HT1080 (cell line): ENCODE measurements at places on chromosomes 11 and 22. TPM values are rescaled to one million over a fixed set of nuclear protein-coding genes. Genes with fewer than 3 reads are reported as not detected.
A peak's percentile ranks its signal among the peaks of the same experiment; 100 is the strongest.

ACTN3 gene
- total RNA-seq = not detected in 2 replicates

FGF4 gene
- total RNA-seq = not detected in 2 replicates

BTBD18 gene
- total RNA-seq = not detected in 2 replicates

GRAP2 gene
- 0.26 and 0.33 TPM in 2 replicates for total RNA-seq

CDC42EP2 gene
- total RNA-seq = 35.3 and 42.7 TPM in 2 replicates

NXPE1 gene
- not detected in 2 replicates for total RNA-seq

DNA sequence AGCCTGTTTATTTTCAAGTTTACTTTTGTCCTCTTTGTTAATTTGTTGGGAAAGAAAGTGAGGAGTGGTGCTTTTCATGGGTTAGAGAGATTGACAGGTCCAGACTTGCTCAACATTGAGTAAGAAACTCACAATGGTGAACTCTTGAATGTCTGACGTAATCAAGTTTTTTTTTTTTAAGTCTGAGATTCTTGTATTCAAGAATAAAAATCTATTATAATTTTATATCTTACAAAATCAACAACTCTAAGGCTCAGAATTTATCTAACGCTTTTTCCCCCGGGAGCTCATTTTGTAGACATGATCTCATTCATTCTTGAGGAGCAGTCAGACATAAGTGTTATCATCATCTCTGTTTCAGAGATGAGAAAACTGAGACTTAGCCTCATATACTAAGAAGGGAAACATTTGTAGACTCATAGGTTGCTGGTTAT is 39.1 kb upstream of the SPTBN2 start:
- no peak for DNase-seq

DNA sequence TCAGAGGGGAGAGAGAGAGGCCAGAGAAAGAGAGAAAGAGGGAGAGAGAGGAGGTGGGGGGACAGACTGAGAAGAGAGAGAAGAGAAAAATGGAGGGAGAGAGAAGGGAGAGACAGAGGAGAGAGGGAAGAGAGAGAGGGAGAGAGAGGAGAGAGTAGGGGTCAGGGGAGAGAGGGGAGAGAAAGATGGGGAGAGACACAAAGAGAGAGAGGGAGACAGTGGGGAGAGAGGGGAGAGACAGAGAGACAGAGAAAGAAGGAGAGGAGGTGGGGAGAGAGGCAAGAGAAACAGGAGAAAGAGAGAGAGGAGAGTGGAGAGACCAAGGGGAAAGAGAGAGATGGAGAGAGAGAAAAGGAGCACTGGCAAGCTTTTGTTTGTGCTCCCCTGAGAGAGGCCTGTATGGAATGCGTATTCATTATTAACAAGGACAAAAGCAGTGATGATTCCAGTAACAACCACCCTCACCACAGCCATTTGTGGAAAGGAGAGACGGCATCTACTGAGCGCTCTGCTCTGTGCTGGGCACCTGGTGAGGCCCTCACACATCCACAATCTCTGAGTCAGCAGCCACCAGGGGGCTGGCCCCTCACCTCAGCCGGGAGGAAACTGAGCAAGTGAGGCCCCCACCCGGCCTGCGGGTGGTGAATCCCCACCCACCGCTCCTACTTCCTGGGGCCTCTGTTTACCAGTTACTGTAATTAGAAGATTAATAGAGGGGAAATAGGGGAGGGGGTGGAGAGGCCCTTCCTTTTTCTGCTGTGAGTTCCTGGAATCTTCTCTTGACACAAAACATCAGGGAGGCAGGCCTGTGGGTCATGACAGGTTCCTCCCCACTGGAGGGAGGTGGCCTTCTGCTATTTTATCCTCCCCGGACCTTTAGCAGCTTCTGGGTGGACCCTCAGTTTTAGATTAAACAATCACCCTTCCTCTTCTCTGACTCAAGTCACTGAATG is 14.6 kb upstream of the MIAT start:
- DNase-seq = no peak

- DNase-seq = no peak
These were observed 115.7 kb downstream of the ENTHD1 start for GRCh38 chr22:39777716-39778454.

GRCh38 chr11:121520243-121521144 is 67.7 kb upstream of the SORL1-AS1 start:
- peak; percentile 62 for DNase-seq

DNA sequence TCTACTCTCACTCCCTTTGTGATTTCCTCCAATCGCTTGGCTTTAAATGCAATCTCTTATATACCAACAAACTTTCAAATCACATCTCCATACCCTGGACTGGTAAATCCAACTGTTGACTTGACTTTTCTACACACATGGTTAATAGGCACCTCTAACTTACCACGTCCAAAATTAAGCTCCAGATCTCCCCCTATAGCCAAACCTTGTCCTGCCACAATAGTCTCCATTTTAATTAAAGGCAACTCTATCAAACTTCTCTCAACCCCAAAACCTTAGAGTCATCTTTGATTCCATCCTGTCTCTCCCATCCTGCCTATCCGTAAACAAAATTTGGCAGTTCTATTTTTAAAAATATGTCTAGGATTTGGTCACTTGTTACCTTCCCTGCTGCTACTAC is 141.8 kb upstream of the DDI1 start:
- DNase-seq = no peak

DNA sequence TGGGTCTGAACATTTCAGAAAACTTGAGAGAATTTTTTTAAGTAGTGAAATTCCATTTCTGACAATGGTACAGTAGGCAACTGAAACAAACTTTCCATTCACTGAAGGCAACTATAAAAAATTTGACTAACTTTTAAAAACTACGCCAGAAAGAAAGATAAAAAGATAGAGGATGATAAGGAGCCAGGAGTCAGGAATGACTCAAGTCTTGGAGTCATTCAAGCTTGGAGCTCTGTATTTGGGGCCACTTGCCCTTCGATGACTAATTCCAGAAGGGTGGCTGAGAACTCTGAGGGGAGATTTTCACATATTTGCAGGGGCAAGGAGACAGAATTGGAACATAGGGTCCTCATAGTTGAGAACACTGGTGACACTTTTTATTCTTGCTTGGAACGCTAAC is 1083.2 kb upstream of the CNTN5 start:
- DNase-seq = peak; percentile 17

GRCh38 chr11:57378186-57378585 is 2.8 kb downstream of the PRG3 start:
- DNase-seq = no peak

DNA sequence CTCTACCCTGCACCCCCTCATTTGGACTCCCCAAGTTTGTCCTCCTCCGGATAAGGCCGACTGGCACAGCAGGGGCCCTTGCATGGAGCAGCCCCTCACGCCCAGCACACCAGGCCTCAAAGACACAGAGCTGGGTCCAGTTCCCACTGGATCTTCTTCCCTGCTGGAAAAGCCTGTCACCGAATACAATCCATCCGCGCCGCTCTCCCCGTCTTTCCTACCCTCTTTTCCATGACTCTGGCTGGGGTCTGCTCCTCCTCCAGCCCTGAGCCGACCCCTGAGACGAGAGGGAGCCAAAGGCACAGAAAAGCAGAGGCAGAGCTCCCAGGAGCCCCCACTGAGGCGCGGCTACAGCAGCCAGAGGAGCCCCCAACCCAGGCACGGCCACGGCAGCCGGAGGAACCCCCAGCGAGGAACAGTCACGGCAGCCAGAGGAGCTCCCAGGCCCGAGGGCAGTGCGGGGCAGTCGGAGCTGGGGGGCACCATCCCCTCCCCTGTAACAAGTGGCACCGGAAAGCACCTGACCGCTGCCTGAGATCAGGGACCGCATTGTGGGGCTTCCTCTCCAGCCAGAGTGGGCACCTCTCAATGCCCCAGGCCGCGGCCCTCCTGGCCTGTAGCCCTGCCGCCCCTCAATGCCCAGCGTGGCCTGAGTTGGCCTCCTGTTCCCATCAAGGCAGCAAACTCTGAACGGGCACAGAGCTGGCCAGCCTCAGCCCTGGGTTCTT is 12.0 kb downstream of the ALG12 start:
- no peak for DNase-seq

DNA sequence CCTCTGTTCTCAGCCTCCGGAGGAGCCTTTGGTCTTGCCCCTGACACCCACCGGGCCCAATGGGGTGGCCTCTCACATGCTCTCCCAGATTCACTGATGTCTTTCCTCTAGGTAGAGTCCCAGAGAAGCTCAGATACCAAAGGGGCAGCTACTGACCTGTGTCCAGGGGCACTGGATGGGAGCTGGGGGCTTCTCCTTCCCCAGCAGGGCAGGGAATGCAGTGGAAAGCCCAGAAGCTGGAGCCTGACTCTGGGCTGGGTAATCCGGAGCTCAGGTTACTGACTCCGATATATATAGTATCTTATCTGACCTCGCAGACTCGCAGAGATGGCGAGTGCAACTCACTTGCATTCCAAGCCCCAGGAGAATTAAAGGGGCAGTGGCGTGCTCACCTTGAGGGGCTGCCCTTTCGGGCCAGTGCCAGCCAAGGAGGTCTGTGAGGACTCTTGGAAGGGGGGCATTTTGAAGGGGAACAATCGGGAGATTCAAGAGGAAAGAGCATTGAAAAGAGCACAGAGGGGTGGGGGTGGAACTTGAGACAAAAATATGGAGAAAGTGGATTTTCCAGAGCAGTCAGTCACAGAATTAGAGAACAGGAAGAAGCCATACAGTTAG is 2.5 kb downstream of the USP2 start:
- no peak for DNase-seq

- DNase-seq = peak; percentile 1
These were observed 559.1 kb downstream of the FAM181B start for GRCh38 chr11:82174610-82175009.

DNA sequence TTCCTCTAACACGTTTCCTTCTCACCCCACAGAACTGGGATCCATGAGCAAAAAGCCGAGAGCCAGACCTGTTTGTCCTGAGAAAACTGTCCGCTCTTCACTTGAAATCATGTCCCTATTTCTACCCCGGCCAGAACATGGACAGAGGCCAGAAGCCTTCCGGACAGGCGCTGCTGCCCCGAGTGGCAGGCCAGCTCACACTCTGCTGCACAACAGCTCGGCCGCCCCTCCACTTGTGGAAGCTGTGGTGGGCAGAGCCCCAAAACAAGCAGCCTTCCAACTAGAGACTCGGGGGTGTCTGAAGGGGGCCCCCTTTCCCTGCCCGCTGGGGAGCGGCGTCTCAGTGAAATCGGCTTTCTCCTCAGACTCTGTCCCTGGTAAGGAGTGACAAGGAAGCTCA is 24.0 kb downstream of the CD5 start:
- no peak for DNase-seq

DNA sequence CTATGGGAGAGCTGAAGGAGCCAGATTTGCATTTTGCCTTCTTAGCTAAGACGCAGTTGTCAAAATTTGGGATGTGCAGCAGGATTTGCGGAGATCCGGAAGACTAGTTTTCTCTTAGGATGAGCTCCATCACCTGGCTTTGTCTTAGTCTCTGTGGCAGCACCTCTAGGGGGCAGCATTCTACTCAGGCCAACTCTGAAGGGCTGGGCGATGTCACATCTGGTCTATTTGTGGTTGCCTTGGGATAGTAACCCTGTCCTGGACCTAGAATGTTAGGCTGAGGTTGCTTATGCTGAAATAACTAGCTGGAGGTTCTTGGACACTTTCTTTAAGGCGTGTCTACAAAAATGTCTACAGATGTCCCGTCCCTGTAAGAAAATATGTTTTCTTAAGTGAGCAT is 116.2 kb downstream of the FAT3 start:
- DNase-seq = peak; percentile 21

GRCh38 chr11:124069429-124070401 is 28.6 kb upstream of the OR10G7 start:
- DNase-seq = peak; percentile 61

DNA sequence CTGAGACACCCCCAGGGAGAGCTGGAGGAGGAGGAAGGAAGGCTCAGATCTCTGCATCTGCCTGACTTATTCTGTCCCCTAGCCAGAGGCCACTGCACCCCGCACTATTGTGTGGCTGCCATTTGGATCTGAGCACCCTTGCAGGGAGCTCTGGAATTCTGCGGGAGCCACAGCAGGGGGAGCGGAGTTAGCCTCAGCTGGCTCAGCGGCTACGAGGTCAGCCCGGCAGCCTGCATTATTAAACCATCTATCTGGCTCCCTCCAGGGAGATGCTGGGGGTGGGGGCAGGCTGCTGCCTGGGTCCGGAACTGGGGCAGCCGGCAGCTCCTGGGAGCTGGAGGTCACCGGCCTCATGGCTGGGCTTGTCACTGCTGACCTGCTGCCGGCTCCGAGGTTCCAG is 6.5 kb upstream of the ELFN2 start:
- no peak for DNase-seq

- no peak for DNase-seq
These were observed 107.5 kb upstream of the SESN3 start for GRCh38 chr11:95338430-95338991.

DNA sequence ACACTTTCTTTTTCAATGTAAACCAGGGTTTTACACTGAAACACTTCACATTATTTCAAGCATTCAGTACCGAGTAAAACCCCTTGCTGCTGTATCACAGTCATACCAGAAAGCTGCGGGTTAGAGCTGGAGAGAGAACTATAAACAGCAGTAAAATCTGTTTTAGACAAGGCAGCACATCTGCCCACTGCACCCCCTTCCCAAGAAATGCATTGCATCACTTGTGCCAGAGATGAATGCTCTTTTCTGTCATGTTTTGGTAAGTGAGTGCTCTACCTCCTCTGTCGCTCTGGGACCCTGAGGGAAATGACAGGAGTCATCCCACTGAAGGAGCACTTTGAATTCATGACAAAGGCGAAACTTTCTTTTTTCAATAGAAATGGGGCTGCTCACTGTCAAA is 107.2 kb downstream of the MAML2 start:
- DNase-seq = no peak

GRCh38 chr11:94972700-94973098 is 657 bp downstream of the CWC15 start:
- DNase-seq = no peak

GRCh38 chr11:898540-899190 is 11.9 kb downstream of the CHID1 start:
- DNase-seq = peak; percentile 29

DNA sequence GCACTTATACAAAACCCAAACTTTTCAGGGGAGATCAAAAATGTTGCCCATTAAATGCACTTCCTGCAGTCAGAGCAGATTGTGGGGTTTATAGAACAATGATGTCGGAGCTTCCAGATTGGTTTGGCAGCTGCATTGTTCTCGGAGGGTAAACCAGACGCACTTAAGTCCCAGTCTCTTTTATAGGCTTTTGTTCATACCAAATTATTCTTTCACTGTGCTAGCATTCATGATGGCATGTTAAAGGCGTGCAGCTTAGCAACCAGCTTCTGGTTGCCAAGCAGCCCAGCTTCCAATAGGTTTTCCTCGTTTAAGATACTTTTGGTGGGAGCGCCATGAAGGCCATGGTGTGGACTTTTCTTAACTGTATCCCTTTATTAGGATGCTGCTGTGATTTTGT is 40.9 kb downstream of the ZC3H12C start:
- DNase-seq = no peak

DNA sequence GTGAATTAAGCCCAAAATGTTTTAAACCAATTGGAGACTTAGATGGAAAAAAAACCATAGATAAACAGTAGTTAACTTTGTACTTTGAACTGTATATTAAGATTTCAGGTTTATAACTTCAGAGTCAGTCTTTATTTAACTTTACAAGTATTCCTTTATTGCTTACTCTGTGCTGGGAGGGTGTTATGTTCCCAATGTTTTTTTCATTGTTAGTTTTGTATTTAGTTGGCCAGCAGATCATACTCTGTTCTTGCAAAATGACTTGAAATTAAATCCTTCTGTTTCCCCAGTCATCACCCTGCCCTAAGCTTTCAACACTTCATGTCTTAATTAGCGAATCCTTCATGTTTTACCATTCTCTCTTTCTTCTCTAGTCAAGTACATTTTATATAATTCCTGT is 25.3 kb downstream of the SIK2 start:
- DNase-seq = no peak
